NCI-H1436 treated with DMSO at 0.1 percent for 48 hours (cell line): ENCODE measurements at places on chromosomes 2 and 18.
A peak's percentile ranks its signal among the peaks of the same experiment; 100 is the strongest.

- DNase-seq: no peak
These were observed 54.6 kb downstream of the LAMA3 start for GRCh38 chr18:23743733-23744333.

GRCh38 chr2:20608666-20609348 is 42.1 kb downstream of the HS1BP3 start:
- DNase-seq: no peak

DNA sequence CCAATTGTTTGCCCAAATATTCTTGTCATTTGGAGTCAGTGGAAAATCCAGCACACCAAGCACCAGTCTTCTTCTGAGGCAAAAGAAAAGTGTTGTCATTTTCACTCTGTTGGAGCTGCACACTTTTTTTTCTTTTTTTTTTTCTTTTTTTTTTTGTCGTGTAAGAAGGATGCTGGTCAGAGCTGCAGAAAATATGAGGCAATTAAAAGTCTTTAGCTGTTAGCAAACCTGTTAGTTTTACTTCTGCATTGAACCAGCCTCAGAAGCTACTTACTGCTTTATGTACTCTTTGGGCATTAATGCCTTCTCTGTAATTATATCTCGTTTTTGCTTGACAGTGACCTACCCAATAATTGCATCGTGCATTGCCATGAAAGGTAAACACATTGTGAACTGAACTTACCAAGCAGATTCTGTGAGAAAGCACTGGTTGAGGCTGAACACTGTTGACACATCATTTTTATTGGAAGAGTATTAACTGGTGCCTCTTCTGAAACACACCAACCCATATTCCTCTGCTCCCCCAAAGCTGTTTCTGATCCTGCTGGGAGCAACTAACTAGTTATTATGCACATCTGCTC is 165.4 kb downstream of the CAPN13 start:
- peak; percentile 16 for DNase-seq

- DNase-seq: peak; percentile 68
These were observed 21.9 kb downstream of the CRACDL start for GRCh38 chr2:98913916-98914712.

DNA sequence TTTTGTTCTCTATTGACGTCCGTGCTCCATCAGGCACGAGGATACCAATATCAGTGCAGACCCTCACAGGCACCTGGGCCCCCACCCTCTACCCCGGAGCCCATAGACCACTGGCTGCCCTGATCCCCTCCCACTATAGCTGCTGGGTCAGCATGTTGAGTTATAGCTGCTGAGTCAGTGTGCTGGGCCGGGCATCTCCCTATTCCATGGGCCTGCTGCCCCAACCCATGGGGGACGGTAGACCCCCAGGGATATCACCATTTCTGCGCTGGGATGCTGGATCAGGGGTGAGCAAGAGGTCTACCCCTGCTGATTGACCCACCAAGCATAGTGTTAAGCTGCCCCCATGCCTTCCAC is 100.1 kb upstream of the ST3GAL5 start:
- no peak for DNase-seq

- no peak for DNase-seq
These were observed 30.4 kb upstream of the ALLC start for GRCh38 chr2:3627500-3628100.

DNA sequence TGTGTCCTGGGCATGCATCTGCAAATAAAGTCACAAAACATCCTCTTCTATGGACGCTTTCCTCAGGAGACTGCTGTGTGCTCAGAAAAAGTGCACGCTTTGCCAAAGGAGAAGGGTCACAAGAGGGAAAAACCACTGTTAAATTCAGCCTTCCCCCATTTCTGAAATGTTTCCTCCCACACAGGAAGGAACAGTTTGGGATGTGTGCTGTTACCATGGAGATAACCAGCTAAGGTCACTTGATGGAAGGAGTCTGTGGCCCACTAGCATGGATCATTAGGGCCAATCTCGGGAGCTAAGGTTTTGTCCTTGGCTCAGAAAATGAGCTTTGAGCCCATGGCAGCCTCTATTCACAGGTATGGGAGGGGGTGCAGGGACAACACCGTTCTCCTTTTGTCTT is 5.6 kb downstream of the KCNE4 start:
- DNase-seq: no peak

DNA sequence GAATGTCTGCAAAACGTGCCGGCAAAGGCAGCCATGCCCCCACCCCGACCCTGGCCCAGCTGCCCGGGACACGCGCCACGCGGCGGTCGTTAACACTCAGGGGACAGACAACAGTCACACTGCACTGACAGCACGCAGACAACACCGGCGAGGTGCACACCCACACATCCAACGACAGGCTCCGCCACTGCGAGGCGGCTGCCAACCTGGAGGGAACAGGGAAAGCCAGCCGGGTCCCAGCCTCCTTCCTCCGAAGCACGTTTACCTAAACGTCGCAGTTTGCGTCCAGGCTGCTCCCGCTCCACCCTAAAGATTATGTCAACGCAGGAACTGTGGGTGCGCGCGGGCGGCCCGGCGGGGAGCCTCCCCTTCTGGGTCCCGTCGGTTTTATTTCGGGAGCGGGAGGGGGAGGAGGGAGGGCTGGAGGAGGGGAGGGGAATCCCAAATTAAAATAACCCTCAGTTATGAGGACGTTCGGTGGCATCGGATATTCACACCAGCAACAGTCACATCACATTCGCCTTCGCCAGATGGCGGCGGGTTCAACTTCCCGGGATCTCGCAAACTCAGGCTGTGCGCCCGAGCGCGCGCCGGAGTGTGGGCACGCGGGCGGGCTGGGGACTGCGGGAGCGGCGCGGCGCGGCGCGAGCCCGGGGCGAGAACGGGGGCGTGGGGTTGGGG is 644 bp downstream of the PTGR3 start:
- DNase-seq: no peak

DNA sequence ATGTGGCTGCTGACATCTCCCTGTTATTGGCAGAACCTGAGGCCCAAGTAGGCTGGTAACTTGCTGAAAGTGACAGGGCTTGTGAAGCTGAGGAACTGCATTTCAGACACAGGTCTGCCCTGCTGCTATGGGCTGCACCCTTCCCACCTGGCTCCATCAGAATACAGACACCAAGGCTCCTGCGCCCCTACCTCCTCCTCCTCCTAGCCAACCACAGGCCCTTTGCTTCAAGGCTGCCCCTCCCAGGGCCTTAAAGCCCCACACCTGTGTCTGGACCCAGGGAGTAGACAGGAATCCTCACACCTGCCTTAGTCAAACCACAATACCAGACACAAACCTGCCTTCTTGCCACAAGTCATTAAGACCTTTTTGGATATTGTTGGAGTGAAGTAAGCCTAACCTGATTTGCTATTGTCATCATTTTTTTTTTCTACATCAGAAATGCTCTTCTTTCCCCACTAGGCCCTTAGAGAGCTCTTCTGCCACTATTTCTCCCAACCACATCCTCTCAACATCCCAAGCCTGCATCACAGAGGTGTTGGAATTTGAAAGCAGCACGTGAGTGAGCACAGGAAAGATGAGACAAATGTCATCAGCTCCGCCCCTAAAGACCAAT is 489.7 kb downstream of the EIPR1 start:
- DNase-seq: no peak

DNA sequence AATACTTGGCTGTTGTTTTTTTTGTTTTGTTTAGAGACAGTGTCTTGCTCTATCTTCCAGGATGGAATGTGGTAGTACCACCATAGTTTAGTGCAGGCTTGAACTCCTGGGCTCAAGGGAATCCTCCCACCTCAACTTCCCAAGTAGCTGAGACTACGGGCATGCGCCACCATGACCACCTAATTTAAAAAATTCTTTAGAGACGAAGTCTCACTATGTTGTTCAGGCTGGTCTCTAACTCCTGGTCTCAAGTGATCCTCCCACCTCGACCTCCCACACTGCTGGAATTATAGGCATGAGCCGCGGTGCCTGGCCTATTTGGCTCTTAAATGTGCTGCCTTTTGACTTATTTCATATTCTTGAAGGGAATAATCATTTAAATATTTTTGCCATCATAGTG is 60.1 kb downstream of the PTPN4 start:
- DNase-seq: no peak

DNA sequence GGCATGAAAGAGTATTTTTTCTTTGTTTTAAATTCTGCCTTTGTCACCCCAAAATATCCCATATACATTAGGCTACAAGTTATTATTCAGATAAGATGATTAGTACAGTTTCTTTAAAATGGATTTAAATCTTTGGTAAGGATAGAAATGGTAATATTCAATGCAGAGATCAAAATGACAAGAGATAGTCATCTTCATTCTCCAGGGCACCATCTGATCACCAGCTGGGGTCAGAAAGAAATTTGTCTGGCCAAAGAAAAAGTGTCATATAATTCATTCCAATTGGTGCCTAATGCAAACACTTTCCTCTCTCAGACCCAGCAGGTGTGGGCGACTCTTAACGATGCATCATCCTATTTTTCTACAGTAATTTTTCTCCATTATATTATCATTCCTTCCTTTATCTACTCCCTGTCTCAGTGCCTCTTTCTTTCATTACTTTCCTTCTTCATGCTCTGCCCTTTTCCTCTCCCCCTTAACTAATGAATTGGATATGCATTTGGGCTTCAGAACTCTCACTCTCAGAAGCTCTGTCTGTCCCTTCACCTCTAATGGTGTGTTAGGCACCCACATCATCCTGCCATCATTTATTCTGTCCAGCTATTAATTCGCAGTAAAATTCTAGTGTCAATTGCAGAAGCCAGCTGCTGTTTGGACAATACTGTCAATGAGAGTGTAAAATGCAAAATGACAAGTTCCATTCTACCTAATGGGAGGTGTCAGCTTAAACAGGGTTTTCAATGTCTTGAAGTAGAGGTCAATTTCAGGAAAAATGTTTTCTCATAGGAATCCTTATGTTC is 570.5 kb downstream of the TDRD15 start:
- no peak for DNase-seq

DNA sequence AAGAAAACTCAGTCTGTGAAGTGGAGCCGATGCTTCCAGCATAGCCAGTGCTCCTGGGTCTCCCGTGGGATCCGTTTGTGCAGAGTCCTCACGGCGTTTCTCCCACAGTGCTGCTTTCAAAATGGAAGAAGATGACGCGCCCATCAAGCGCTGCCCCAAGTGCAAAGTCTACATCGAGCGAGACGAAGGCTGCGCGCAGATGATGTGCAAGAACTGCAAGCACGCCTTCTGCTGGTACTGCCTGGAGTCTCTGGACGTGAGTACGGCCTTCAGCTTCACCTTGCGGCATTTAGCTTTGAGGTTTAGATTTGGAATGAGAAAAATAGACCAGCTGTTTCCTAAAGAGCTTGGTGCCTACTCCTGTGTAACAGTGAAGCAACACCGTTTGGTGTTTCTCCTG is 107.0 kb downstream of the RNF144A start:
- no peak for DNase-seq

DNA sequence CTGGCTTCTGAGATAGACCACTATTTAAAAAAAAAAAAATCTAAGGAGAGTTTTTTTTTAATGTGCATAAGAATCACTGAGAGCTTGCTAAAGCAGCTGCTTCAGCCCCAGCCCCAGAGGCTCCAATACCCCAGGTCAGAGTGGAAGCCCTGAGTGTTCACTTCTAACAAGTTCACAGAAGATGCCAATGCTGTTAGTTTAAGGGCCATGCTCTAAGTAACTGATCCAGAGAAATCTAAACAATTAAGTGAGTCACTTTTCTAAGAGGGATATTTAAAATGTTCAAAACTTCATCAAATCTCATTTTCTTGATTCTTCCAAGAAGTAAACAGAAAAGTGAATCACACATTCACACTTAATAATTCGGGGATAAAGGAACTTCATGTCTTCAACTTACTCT is 126.4 kb upstream of the CD226 start:
- no peak for DNase-seq

DNA sequence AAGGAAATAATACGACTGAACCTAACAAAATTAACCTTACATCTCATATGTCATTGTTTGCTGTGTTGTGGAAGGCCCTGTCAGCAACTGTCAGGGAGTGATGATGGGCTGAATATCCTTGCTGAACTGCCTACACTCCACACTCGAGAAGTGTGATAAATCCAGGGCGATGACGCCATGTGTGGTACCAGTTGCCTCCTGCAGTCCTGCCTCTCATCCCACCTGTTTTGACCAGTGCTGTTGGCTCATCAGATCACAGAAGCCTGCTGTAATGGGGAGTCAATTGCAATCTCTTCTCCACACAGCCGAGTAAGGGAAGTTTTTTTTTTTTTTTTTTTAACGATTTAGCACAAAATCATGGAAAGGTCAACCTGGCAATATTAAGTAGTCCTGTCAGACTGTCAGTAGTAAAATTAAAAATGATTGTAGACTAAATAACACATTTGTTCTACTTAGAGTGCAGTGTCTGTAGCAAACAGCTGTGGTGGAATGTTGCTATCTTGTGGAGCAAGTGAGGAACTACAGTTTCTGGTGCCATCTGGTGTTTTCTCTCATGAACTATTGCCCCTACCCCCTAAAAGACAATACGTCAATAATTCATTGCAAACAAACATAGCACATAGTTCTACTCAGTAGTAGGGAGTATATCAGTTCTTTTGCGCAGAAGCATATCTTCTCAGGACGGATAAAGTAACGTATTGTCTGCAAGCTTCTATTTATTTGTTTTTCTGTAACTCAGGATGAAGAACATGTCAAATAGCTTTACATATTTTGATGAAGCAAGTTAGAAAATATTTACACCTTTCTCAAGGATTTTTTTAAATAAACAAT is 347.6 kb downstream of the CTNNA2 start:
- DNase-seq: no peak

GRCh38 chr2:160380611-160381010 is 113.0 kb downstream of the RBMS1 start:
- DNase-seq: no peak
